Hematopoietic multipotent progenitor cell treated with erythropoietin and hydrocortisone succinate and interleukin-3 and kit ligand, for 6 days (in vitro differentiated cells): ENCODE measurements at places on chromosomes 12 and 14.
A peak's percentile ranks its signal among the peaks of the same experiment; 100 is the strongest.

DNA sequence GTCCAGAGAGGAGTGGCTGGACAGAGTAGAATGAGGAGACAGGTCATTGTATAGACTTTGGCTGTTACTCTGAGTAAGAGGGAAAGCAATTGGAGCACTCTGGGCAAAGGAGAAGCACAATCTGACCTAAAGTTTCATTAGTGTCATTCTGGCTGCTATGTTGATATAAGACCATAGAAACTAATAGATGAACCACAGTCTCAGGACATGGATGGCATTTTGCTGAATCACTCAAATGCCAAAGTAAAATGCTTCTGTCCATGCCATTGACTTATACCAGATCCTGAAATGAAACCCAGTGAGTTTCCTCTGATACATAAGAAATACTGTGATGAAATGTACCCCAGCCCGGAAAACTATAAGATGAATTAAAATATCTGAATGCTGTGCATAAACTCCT, 65.8 kb upstream of the COCH start:
- DNase-seq, result no peak

DNA sequence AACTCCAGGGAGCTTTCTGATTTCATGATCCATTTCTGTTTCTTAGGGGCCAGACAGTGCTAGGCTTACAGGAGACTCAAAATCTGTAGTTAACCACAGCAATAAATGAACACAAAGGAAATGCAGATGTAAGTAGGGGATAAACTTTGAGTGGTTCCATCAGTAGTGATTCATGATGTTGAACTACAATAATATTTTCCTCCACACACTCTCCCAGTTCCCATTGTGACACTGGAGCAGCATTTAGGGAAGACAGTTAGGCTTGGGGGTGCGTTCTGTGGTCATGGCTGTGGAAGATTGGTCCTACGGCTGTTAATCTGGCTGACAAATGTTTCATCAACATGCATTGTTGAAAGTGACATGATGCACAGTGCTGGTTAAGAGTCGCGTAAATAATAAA, 66.9 kb downstream of the HMGA2 start:
- DNase-seq, result no peak

- DNase-seq, result peak; percentile 77
Observed at GRCh38 chr14:68682166-68683103, 110.4 kb downstream of the ZFP36L1 start.

DNA sequence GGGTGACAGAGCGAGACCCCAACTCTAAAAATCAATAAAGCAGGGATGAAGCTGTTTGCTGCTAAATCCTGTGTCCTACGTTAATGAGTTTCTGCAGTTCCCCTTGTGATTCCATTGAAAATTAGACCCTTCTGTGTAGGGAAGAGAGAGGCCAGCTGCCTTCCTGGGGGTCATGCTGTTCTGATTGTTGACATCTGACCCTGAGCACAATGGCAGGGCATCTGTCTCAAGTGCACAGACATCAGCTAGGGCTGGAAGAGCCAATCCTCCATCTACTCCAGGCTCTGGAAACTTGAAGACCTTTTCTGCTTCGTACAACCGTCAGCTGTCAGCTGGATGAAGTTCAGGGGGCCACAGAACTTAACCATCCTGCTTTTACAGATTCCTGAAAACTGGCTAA, 10.1 kb downstream of the FBXL14 start:
- DNase-seq, result no peak
